Neural progenitor cell (in vitro differentiated cells): ENCODE measurements at places on chromosomes 12 and 14. TPM values are rescaled to one million over a fixed set of nuclear protein-coding genes. Genes with fewer than 3 reads are reported as not detected.

VASH1 gene
- total RNA-seq, result 10.3 and 20.1 TPM in 2 replicates

DNA sequence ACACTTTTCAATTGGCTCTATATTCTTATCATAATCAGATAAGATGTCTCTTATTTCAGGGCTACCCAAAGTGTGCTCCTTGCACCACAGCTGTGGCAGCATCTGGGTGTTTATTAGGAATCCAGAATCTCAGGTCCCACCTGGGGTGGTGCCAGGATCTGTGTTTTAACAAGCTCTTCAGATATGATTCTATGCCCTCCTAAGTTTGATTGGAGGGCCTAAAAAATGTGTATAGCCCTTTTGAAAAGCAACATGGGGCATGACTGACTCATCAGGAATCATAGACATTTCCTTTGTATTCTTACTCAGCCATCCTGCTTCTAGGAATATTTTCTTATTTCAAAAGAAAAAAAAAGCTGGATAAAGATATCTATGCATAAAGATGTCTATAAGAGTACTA, 103.1 kb downstream of the HELB start:
- no peak for DNase-seq

SYCP3 gene
- 0.03 and 0.04 TPM in 2 replicates for total RNA-seq

- no peak for DNase-seq
These were observed 231.2 kb upstream of the PLEKHG7 start for GRCh38 chr12:92471551-92471950.

- no peak for DNase-seq
These were observed 30.7 kb upstream of the ESR2 start for GRCh38 chr14:64324895-64325294.

DNA sequence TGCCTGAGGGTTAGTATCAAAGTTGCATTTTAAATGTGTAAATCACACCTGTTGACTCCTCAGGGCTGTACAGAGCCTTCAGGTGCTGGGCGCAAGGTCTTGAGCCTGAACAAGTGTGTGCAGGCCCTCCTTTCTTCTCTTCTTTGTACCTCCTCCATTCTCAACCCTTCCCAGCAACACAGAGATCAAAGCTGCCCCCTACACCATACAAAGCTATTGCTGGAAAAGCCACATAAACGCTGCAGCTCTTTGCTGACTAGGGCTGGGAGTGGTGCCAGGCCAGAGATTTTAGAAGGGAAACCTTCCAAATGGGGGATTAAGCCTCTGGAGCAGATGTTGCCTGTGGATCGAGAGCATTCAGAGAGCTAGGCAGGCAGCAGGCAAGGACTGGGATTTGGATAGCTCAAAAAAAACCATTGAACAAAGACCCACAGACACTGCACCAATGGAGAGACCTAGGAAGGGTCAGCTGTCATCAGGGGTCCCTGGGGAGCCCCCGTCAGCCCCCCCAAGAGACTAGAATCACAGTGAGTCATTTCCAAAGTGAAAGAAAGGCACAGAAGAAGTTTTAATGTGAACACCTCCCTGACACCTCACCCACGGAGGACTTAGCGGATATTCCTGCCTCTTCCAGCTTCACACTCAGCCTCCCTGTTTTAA, 18.2 kb upstream of the SUSD6 start:
- peak; percentile 72 for DNase-seq

DNA sequence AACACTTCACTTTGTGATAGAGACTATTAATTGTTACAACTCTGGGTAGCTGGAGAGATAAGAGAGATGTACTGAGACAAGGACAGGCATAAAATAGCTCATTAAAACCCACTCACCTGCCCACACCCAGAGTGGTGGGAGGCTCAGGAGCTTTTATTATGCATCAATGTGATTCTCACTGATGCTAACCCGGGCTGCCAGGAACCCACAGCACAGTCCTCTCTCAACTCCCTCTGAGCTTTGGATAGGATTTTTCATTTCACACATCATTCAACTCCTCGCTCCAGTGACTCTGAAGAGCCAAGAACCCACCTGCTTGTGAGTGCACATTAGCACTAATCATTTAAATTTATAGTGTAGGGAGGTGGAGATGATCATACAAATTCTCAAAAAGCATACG, 827.9 kb downstream of the FLRT2 start:
- DNase-seq, result no peak

- no peak for DNase-seq
These were observed 18.7 kb downstream of the NOS1 start for GRCh38 chr12:117342682-117343081.

ASB2 gene
- 0.62 TPM in 1 of 2 replicates, not detected in the other for total RNA-seq

TEX52 gene
- total RNA-seq, result not detected in 2 replicates

ARMH4 gene
- total RNA-seq, result 23.0 and 29.0 TPM in 2 replicates

INHBC gene
- total RNA-seq, result 0.06 TPM in 1 of 2 replicates, not detected in the other

GRCh38 chr12:109651596-109651995, 62.0 kb upstream of the FAM222A start:
- DNase-seq, result no peak

GRCh38 chr14:101726954-101727302, 34.6 kb upstream of the PPP2R5C start:
- DNase-seq, result no peak

DNA sequence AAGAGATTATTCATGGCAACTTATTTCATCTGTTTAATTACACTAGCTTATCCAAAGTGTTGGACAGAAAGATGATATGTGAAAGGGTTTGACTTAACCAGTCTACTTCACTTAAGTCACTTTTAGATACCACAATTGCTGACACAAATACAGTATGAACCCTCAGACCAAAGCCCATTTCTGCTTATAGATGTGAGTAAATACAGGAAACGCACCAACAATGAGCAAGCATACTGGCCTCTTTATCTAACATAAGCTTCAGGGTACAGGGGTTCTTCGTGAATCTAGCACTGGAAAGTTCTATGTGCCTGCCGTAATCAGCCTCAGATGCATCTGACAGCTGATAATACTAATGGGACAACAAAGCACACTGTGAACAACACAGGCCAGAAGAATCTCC, 209.6 kb downstream of the MED13L start:
- DNase-seq, result no peak

- DNase-seq, result no peak
These were observed 59.8 kb downstream of the MARK3 start for GRCh38 chr14:103444837-103445524.

SERPINA3 gene
- not detected in 2 replicates for total RNA-seq

AQP6 gene
- total RNA-seq, result 0.12 TPM in 1 of 2 replicates, not detected in the other

- peak; percentile 21 for DNase-seq
These were observed 822 bp upstream of the POU6F1 start for GRCh38 chr12:51218607-51219161.

- DNase-seq, result no peak
These were observed 57.0 kb downstream of the KIF26A start for GRCh38 chr14:104195361-104195760.

DNA sequence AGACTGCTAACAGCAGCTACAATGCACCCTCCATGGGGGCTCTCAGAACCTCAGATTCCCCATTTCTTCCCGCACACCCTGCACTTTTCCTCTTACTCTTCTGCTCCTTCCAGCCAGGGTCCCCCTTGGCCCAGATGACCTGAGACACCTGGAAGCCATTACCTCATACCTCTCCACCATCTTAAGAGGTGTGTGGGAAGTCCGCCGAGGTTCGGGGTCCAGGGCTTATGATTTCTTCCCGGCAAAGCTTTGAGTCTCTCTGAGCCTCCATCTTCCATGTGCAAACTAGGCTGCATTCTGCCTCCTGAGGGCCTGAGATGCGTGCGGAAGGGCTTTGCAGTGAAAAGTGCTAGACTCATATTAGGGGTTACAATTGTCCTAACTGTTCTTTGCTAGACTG, 5.3 kb downstream of the GSC start:
- no peak for DNase-seq

CPNE6 gene
- not detected in 2 replicates for total RNA-seq

SLC5A8 gene
- not detected in 2 replicates for total RNA-seq

RNASE7 gene
- not detected in 2 replicates for total RNA-seq

- no peak for DNase-seq
These were observed 855.6 kb upstream of the TMEM132C start for GRCh38 chr12:127411166-127411915.

GRCh38 chr14:91264151-91265150, 19.9 kb upstream of the GPR68 start:
- peak; percentile 40 for DNase-seq

ERBB3 gene
- total RNA-seq, result 6.3 and 8.8 TPM in 2 replicates

RFX4 gene
- total RNA-seq, result 0.22 and 3.4 TPM in 2 replicates
